Activated gamma-delta T cell (primary cell): ENCODE measurements at places on chromosomes 5 and 9.

GRCh38 chr5:73948720-73949119 is 322.7 kb downstream of the ARHGEF28 start:
- no peak for DNase-seq

DNA sequence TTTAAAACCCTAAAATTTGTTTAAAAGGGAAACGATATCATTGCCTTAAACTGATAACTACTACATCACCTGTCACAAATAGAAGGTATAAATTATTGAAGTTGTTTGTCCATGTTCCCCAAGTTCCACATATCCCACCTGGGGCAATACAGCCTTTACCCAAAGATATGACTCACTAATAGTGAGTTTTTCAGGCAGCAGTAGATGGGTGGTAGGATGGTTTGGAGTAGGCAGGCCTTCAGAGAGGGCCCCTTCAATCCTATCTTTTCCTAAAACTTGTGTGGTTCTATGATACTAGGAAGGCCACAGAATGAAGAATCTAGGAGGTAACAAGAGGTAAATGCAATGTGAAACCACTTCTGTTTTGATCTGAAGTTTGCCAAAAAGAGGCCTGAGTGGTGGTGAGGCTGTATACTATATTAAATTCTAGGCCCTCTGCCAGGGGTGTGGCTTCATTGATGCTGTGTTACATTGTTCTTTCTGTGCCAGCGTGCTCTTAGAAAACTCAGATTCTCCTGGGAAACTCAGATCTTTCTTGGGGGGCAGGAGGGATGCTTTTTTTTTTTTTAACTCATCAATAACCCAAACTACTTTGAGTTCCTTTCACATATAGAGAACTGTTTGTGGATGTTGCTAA is 7.2 kb downstream of the CYSTM1 start:
- no peak for DNase-seq

GRCh38 chr5:10735569-10736276 is 25.3 kb downstream of the DAP start:
- no peak for DNase-seq

DNA sequence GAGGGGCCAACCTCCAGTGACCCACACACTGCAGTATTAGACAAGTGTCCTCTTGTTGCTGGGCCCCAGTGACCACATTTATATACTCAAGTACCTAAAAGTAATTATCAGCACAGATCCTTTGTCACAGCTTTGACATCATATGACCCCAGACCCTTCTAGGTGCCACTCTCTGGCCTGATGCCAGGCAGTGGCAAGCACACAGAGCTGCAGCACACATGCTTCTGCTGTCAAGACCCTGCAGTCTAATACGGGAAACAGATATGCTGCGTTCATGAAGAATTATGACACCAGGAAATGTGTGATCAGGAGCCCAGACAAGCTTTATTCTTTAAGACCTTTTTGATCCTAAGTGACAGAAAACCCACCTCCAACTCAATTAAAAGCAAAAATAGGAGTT is 63.8 kb upstream of the AFAP1L1 start:
- no peak for DNase-seq

GRCh38 chr5:43643327-43643726 is 40.3 kb downstream of the NNT start:
- no peak for DNase-seq
